ENCODE measurements at places on chromosomes 1 and 21.
A peak's percentile ranks its signal among the peaks of the same experiment; 100 is the strongest.

- peak; percentile 10 for DNase-seq
Observed at GRCh38 chr1:205481629-205482151, 22.8 kb upstream of the CDK18 start.

GRCh38 chr1:177948336-177948972, 21.4 kb downstream of the SEC16B start:
- DNase-seq, result peak; percentile 10

GRCh38 chr1:196387766-196388165, 220.5 kb downstream of the KCNT2 start:
- no peak for DNase-seq

DNA sequence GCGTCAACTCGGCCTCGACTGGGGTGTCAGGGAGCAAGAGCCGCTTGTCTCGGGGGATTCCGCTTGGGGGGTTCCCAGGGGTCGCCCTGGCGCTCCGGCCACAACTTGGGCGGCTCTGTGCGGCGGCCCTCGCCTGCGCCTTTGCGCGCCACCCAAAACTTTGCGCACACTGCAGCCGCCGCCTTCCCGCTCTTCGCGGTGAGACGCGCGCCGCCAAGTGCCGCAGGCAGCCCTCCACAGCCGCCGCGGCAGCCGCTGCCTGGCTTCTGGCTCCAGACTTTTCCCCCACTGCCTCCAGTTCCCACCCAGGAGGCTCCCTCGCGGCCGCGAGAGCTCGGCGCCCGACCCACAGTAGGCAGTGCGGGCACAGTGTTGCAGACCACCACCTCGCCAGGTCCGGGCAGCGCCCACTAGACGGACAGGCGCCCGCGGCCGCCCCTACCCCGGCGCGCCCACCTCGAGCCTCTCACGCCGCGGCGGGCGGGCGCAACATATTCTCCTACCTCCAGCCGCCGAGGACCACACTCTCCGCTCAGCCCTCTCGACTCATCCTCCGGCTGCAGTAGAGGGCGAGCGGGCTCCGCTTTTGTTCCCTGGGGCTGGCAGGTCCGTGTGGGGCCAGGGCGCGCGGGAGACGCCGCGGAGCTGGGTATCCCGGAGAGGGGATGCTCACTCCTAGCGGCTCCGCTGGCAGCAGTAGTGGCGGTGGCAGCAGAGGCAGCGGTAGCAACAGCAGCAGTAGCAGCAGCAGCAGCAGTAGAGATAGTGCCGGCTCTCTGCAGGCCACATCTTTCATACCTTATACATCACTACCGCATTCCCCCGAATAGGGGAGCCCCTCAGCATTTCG, 296.6 kb downstream of the OMA1 start:
- no peak for DNase-seq

DNA sequence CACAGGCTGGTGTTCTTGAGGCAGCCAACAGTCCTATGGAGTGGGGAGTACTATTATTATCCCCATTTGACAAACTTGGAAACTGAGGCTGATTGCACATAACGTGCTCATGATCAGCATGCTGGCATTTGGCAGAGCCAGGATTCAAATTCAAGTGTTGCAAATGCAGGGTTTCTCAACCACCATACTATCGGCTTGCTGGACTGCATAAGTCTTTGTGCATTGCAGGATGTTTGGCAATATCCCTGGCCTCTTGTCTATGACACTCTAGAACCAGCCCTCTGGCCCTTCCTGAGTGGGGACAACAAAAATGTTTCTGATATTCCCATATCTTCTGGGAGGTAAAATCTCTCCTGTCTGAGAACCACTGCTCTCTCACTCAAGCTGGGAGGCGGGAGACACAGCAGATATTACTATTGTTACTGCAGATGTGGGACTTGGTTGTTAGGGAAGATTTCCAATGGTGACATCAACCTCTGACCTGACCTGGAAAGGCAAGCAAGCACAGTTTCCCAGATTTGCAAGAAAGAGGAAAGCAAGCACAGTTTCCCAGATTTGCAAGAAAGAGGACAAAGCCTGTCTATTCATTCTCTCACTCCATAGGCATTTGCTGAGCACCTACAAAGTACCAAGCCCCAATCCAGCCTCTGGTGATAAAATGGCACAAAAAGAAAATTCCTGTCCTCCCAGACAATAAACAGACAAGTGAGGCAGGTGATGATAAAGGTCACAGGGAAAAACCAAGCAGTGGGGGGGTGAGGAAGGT, 1.0 kb upstream of the AADACL3 start:
- DNase-seq, result no peak

- no peak for DNase-seq
Observed at GRCh38 chr1:99004861-99005442, at the start of gene PLPPR5. Gene PLPPR5, minus strand, starts transcription at chr1:99004861. Its CDS starts 190 bp downstream, at chr1:99004671.

DNA sequence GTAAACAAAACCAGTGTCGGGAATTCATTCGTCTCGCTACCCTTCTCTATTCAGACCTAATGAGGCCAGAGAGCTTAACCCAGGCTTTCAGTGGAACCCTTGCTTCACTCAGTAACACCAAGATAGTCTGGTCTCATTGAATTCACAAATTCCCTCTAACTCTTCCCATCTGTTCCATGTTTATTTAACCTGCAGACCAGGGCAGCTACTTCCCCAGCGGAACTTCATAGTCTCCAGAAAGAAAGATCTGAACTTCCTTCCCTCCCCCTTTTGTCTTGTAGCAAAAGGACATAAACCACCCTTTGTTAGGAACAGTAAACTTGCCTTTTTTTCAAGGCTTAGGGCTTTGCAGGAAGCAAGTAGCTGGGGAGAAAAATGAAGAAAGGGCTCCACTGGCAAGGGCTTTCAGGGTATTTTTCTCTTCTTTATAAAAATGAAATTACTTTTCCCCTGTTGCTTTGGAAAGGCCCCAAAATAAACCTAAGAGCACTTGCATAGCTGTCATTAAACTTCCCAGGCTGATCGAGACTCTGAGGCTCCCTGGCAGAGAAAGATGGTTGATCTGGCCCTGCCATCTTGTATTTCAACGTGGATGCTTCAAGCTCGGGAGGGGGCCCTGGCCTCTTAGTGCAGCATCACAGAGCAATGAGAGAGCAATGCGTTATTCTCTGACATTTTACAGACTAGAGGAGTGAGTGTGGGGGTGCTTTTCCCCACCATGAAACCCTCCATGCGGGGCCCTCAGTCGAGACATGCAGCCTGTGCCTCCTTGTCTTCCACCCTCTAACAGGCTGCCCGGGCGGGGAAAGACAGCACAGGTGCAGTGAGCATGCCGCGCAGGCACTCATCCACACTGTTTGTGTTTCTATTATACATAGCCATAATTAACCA, 30.0 kb downstream of the MIS18A start:
- no peak for DNase-seq

- DNase-seq, result no peak
Observed at GRCh38 chr1:178477373-178477772, 19.4 kb downstream of the CLEC20A start.

DNA sequence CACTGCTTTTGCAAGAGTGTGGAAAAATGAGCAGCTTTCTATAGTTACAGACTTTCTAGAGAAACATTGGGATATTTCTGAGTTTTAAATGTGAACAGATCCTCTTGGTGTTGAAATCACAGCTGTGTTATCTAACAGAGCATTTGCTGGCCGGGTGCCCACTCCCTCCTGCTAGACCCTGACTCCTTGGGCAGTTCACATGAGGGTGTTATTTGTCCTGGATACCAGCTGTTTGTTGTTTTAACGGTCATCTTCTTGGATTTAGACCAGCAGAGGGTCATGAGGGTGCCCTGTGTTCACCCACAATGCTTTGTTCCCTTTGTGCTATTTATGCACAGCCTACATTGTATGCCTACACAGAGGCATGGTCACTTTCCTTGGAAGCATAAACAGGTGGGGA, 67.1 kb downstream of the CENPF start:
- no peak for DNase-seq

DNA sequence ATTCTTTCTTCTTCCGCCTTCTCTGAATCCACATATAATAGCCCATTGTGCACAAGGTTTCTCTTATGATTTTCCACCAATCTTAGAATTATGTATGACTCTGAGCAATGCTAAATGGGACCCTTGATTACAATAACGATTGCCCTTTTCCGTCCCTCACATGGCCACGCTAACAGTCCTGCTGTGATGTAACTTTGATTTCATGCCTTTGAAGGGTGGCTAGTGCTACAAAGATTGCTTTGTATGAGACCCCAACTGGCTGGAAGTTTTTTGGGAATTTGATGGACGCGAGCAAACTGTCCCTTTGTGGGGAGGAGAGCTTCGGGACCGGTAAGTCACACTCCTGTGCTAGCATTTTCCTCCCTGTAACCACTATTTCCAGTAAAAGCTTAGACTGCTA, 45.3 kb downstream of the PGM1 start:
- DNase-seq, result no peak

DNA sequence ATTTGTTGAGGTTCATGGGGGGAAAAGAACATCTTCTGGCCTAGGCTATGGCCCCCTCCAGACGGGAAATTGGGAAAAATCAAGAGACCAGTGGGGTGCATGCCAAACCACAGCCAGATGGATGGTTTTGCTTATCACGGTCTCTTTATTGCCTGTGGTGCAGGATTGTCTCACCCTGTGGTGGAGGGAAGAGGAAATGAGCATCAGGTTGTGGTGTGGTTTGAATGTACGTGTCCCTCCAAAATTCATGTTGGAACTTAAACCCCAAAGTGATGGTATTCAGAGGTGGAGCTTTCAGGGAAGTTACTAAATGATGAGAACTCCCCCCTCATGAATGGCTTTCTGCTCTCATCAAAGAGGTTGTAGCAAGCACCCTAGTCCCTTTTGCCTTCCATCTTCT, 525.7 kb downstream of the NPHP4 start:
- no peak for DNase-seq

All from CD4-positive, alpha-beta T cell treated with Interleukin-4 for 4 hours (primary cell).